ENCODE measurements at places on chromosomes 5 and 9.

GRCh38 chr5:75736273-75736672 lies 19.0 kb upstream of the POC5 start:
- no peak for DNase-seq

DNA sequence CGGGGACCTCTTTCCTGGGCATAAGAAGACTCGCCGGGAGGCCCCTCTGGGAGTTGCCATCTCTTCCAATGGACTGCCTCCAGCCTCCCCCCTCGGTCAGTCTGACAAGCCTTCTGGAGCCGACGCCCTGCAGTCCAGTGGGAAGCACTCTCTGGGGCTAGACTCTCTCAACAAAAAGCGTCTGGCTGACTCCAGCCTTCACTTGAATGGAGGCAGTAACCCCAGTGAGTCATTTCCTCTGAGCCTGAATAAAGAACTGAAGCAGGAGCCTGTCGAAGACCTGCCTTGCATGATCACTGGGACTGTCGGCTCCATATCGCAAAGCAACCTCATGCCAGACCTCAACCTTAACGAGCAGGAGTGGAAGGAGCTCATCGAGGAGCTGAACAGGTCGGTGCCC lies 28.4 kb upstream of the LTC4S start:
- no peak for DNase-seq

DNA sequence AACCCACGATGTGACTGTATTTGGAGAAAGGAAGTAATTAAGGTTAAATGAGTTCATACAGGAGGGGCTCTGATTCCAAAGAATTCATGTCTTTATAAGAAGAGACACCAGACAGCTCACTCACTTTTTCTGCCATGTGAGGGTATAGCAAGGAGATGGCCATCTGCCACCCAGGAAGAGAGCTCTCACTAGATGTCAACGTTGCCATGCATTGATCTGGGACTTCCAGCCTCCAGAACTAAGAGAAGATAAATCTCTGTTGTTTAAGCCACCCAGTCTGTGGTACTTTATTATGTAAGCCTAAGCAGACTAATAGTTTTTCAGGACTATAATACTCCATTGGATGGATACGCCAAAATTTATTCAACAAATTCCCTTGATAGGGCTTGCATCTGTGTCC lies 89.8 kb upstream of the RAD23B start:
- no peak for DNase-seq

DNA sequence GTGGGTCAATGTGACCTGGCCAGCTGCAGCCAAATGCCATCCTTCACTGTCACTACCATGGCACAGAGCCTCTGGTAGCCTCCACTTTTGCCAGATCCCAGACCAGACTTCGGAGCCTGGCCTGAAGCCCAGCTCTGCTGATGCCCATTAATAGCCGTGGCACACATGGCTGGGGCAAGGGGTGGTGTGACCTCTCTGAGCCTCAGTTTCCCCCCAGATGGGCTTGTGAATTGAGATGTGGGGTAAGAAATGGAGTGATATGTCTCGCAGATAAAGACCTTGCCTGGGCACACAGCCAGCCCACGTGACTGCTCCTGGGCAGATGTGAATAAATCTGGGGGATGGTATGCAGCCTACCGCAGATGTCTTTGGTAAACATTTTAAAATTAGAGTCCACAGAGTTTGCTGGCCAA lies 13.9 kb downstream of the SUSD3 start:
- no peak for DNase-seq

- DNase-seq, result no peak
Observed at GRCh38 chr9:35000535-35001284, 11.2 kb downstream of the DNAJB5 start.

- peak; percentile 70 for DNase-seq
Observed at GRCh38 chr9:69549310-69550202, 122.6 kb downstream of the APBA1 start.

- DNase-seq, result no peak
Observed at GRCh38 chr5:53503562-53504218, 23.3 kb downstream of the FST start.

GRCh38 chr5:75457161-75457560 lies 54.3 kb downstream of the CERT1 start:
- no peak for DNase-seq

Measured in HAP-1 (cell line).